HepG2 (cell line): ENCODE measurements at places on chromosomes 3 and 15. TPM values are rescaled to one million over a fixed set of nuclear protein-coding genes. Genes with fewer than 3 reads are reported as not detected.

DNA sequence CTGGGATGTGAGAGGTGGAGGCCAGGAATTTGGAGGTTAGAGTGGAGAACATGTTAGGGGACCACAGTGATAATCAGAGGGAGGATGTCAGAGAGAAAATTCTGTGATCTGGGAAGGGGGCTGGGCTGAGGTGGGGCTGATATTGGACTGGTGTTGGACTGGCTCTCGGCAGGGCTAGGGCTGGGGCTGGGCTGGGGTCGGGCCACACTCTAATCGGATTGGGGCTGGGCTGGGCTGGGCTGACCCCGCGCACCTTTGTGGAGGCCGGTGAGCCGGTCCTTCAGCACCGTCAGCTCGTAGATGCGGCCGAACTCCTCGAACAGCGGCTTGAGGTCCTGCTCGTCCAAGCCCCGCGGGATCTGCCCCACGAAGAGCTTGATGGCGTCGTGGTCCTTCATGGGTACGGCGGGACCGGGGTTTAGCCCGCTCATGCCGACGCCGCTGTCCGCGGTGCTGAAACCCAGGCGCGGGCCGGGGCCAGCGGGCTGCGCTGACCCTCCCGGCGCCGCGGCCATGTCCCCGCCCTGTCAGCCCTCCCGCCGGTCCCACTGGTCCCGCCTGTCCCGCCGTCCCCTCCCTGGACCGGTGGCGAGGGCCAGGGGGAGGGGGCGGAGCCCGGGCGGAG lies 485 bp downstream of the CELF6 start:
- DNase-seq = no peak

GRCh38 chr3:53199834-53200233 lies 38.8 kb downstream of the PRKCD start:
- DNase-seq = no peak

DNA sequence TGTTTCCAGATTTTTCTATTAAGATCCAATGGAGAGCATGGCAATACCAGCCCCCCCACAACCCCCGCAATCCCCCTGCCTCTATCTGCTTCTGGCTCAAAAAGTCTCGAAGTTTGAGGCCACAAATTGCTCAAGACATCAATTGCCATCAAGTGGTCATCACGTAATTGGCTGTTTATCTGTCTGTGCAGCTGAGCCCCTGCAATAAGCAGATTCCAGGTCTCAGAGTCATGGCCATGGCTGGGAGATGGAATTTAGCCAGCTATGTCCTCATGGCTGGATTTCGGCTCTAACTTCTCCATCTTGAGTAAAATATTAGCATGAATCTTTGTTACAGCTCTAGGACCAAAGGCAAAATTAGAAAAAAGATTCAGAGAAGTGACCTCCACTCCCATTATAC lies 22.7 kb downstream of the SSUH2 start:
- DNase-seq = no peak

DNA sequence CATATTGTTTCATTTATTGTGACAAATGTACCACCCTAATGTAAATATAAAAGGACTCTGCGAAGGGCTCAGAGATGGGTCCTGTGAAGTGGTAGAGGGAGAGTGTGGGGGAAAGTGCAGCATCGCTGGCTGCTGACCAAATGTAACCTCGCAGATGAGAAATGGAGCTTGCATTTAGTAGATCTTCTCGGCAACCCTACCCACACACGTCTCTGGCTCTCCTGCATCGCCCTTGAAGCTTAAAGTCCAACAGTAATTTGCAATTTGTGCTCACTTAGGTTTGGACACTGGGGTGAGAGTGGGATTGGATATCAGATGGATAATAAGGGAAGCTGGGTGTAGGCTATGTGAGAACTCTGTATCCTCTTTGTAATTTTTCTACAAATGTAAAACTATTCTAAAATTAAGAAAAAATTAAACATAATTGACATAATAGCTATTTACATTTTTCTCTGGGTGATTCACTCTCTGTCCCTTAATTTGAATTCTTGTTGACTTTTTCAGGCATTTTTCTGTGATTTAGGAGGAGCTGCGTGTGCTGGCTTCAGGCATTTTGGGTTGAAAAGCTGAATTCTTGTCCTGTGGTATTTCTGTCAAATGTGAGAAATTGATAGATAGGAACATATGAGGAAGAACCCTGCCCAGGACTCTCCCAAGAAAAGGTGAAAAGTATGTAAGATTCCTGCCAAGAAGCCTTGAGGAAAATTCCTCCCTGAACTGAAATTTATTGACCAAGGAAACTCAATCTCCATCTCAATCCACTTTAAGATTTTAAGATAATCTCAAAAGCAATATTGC lies 524.7 kb upstream of the MCTP2 start:
- DNase-seq = no peak

- no peak for DNase-seq
These were observed 187.3 kb downstream of the RBMS3 start for GRCh38 chr3:29468187-29468586.

DNA sequence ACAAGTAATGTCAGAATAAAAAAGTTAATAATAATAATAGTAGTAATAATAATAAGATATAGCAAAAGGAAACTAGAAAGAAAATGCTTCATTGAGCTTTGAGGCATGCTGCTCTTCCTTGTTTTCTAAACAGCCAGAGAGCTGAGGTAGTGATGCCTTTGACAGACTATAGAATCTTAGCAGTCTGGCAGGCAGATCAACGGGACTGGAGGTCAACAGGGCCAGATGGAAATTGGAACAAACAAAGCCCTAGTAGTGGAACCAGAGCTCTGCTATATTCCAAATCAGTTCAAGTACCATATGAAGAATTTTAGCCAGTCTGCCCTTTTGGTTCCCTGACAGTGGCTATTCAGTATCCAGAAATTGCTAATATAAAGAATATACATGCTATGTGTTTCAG lies 278.6 kb downstream of the NLGN1 start:
- DNase-seq = no peak

GRCh38 chr15:26967719-26968269 lies 3.2 kb upstream of the GABRG3 start:
- no peak for DNase-seq

- DNase-seq = no peak
These were observed 53.0 kb downstream of the PLSCR2 start for GRCh38 chr3:146416366-146416765.

MAGI1 gene
- 25.3 and 26.0 TPM in 2 replicates for total RNA-seq

SOX14 gene
- not detected in 2 replicates for total RNA-seq

NEO1 gene
- 10.0 and 11.0 TPM in 2 replicates for total RNA-seq

CKMT1A gene
- 0.13 TPM in 1 of 2 replicates, not detected in the other for total RNA-seq

PRR20G gene
- not detected in 2 replicates for total RNA-seq

DIPK2A gene
- total RNA-seq = 3.3 and 8.0 TPM in 2 replicates

CTXN2 gene
- total RNA-seq = not detected in 2 replicates

NDUFB4 gene
- 115 and 117 TPM in 2 replicates for total RNA-seq
